ENCODE measurements at places on chromosomes 5 and 9. TPM values are rescaled to one million over a fixed set of nuclear protein-coding genes. Genes with fewer than 3 reads are reported as not detected.

GRCh38 chr5:14343376-14343775 lies 200.2 kb downstream of the TRIO start:
- no peak for DNase-seq

DNA sequence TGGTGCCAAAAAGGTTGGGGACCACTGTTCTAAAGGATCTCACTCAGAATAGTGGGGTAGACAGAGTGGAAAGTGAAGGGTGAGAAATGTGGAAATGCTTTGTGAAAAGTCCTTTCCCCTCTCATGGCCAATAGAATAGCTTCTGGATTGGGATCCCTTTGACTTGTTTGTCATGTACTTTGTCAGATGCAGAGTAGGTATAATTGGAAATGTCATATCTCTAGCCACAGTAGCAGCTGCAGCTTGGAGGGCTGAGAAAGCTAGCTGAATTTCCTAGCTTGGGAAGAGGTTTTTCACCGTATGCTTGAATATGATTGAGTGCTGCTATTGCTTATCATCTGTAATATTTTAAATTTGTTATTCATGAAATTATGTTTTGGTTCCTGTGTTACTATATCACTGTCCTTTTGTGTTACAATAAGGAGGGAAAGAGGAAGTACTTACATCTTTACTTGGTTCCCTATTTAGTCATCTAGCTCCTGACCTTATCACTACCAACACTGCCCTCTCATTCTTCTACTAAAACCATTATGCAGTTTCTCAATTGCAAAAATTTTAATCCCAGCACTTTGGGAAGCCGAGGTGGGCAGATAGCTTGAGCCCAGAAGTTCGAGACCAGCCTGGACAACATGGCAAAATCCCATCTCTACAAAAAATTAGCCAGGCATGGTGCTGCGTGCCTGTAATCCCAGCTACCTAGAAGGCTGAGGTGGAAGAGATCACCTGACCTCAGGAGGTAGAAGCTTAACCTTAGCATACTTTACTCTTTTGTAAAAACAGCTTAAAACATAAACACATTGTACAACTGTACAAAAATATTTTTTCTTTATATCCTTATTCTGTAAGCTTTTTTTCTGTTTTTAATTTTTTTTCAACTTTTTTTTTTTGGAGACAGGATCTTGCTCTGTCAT lies 12.4 kb downstream of the SLC30A5 start:
- no peak for DNase-seq

- DNase-seq = no peak
Measured at GRCh38 chr9:12696931-12697622, 3.9 kb downstream of the TYRP1 start.

DNA sequence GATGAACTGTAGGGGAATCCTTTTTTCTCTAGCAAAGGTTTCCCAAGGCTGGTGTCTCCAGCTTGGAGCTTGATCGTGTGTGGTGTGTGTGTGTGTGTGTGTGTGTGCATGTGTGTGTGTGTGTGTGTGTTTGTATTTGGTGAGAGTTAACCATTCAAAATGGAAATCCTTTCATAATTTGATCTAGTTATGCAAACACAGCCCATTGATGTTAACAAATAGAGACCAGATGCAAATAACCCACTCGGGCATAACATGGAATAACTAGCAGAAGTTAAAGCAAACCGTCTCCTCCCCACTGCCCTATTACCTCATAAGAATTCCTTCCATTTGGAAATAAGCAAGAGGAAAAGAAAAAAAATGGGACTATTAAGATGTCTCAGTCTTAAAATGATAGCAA lies 24.9 kb upstream of the ZSWIM6 start:
- no peak for DNase-seq

- DNase-seq = peak; percentile 37
Measured at GRCh38 chr9:114301798-114302565, 20.9 kb upstream of the ORM1 start.

GRCh38 chr5:42691413-42691937 lies 65.1 kb upstream of the CCDC152 start:
- DNase-seq = no peak

DNA sequence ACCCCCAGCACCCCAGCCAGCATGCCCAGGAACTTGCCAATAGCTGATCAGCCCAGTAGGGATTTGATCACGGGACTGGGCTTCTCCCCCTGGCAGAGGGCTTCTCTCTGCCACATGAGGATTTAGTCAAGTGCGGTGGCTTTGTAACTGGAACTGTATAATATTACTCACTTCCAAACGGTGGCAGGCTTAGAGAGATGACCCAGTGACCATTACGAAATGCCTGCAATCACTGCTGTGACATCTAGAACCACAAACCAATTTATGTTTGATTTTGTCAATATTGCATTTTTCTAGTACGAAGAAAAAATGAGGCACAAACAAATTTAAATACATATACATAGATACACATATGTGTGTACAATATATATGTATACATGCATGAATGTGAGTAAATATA lies 192.1 kb downstream of the ERCC6L2 start:
- no peak for DNase-seq

GRCh38 chr5:156446526-156446925 lies 119.6 kb downstream of the SGCD start:
- DNase-seq = no peak

DNA sequence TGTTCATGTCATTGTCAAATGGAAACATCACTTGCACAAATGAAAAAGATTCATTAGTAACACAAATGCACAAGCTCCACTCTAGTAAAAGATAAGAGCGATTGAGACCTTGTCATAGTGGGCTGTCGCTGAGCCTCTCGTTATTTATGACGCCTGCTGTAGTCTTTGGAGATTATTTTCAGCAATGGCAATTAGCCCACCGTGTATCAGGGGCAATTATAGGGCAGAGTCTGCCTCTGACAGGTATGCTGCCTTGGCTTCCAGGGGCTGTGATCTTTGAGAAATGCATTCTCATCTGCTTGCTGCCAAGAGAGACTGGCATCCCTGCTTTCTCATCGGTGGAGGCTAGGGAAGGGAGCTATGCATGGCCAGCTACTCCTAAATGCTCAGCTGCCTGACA lies 426.8 kb upstream of the CLINT1 start:
- DNase-seq = no peak

DNA sequence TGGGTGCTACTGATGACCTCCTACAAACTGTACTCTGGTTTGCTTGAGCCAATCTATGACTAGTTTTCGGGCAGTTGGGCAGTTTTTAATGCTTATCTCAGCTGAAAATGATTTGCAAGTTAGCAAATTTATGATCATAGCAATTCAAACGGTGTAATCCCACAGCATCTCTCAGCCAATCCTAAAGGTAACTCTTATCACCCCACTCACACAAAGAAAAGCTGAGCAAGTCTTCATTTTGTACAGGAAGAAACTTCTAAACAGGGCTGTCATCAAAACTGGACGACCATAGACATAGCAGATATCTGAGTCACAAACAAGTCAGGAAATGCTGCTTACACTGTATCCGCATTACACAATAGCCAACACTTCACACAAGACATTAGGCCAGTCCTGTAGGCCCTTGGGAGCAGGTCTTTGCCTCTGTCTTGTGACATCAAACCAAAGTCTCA lies 2.6 kb upstream of the ENC1 start:
- no peak for DNase-seq

DNA sequence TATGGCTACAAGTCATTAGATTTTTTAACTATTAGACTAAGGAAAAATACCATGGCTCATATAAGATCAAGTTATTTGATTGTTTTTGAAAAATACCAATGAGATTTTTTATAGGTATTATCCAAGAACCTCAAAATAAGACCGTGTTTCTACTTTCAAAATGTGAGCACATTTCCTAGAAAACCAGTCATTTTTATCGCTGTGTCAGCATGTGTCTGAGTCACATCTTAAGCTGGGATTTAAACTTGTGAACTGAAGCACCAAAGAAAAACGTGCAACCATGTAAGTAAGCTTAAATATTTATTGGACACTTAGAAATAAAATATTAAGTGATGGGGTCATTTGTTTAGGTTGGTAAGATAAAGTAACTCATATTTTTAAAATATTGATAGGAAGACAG lies 1676.0 kb upstream of the NUDT12 start:
- DNase-seq = no peak

GRCh38 chr9:120872791-120873502 lies 4.0 kb downstream of the PHF19 start:
- no peak for DNase-seq

- no peak for DNase-seq
Measured at GRCh38 chr9:19619221-19619620, 169.6 kb downstream of the SLC24A2 start.

DNA sequence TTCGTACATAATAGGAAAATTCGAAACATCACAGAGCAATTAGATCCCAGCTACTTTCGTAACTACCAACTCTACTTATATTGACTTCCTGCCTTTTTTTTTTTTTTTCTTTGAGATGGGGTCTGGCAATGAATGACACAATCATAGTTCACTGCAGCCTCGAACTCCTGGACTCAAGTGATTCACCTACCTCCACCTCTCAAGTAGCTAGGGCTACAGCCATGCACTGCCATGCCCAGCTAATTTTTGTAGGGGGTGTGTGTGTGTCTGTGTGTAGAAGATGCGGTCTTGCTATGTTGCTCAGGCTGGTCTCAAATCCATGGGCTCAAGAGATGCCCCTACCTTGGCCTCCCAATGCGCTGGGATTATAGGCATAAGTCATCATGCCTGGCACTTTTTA lies 5.8 kb upstream of the PAIP2 start:
- no peak for DNase-seq

DNA sequence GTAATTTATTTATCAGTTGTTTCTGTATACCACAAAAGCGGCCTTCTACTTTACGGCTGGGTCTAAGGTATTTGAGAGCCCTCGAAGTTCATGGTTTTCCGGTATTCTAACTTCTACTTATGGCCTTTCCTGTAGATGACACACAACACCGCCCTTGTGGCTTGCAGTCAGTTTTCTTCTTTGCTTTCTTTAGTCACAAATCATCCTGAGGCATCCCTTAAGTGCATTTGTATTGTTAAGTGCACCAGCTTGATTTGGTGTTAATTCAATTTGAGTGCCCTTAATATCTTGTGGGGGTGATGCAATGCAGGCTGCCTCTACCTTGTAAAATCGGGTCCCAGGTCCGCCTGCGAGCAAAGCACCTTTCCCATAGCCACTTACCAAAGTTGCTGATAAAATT lies 511.9 kb downstream of the CCDC171 start:
- no peak for DNase-seq

DNA sequence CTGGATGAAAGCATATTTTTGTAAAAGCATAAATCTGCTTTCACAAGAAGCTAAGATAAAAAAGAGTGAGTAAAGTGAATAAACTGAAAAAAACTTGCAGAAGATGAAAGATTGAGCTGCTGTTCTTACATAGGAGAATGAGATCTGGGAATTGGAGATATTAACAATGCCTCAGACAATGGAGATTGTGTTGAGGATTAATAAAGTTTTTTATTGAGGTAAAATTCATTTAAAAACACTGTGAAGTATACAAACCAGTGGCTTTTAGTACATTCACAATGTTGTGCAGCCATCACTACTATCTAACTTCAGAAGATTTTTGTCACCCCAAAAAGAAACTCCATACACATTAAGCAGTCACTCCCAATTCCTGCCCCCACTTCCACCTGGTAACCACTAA lies 19.7 kb upstream of the UBLCP1 start:
- no peak for DNase-seq

DNA sequence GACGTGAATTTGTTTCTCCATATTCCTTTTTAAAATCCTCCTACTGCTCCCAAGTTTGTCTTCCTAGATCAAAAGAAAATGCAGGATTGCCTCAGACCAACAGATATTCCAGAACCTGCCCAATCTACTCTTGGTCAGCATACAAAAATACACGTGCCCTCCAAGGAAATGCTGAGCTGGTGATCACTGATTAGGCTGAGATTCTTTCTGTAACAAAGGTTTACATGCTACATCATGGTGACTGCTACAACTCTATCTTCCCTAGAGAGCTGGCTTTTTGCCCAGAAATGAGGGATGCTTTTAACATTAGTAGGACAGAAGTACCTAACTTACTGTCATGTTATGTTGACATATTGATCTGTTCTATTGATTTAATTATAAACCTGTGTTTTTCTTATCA lies 35.5 kb downstream of the OR2Y1 start:
- no peak for DNase-seq

GRCh38 chr9:97425973-97426336 lies 14.1 kb downstream of the TDRD7 start:
- no peak for DNase-seq

DNA sequence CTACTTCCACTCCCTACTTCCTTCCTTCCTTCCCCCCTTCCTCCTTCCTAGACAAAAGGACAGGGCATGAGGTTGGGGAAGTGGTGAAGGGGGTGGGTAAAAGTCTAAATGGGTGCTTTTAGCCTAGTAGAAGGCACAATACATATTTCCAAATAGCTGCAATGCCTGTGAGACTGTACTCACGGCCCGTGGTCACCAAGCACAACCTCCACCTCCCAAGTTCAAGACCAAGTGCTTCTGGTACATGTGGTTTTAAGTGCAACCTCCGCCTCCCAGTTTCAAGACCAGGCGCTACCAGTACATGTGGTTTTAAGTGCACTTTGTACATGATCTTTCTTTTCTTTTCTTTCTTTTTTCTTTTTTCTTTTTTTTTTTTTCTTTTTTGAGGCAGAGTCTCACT lies 14.5 kb upstream of the NTNG2 start:
- no peak for DNase-seq

DNA sequence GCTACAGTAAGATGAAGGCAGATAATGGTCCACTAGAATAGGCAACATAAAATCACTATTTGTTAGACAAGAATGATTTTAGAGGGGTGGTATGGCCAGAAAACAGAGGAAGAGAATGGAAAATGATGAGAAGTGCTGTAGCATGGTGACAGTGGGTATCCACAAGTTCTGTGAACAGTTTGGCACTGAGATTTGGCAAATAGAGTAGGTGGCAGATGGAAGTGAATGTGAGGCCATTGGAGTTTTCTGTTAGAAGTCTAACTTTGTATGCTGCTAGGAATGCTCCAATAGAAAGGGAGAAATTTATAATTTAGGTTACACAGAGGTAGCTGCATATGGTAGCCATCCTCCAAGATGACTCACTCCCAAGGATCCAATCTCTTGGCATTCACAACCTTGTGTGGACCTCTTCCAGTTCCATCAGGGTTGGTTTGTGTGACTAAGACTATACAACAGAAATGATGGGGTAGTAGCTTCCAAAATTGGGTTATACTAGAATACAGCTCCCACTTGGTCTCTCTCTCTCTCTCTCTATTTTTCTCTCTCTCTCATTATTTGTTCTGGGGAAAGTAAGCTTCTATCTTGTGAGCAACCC lies 646.9 kb upstream of the ZNF608 start:
- DNase-seq = no peak

DNA sequence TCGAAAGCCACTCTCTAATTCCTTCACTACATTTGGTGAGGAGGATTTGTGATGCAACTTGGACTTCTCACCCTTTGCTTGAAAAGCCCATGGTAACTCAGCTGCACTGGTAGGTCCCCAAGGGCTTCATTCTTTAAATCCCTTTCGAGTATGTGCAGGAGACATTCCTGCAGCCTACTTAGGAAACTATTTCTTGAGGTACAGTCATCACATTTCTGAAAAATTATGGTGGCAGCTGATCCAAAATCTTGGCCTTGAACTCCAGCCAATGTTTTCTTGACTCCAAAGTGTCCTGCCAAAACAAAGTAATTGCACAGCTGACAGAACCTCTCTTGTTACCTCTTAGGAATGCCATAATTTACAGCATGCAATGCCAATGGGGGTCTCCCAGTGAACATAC lies 99.7 kb downstream of the NPR3 start:
- no peak for DNase-seq

GRCh38 chr5:83035373-83036100 lies 41.7 kb downstream of the TMEM167A start:
- no peak for DNase-seq

ZNF366 gene
- 12.2 TPM for total RNA-seq

ZBTB43 gene
- total RNA-seq = 24.9 TPM

MYO10 gene
- 67.0 TPM for total RNA-seq

MEGF10 gene
- total RNA-seq = 0.26 TPM

NMRK1 gene
- 40.4 TPM for total RNA-seq

HRH2 gene
- 8.2 TPM for total RNA-seq

GKAP1 gene
- total RNA-seq = 5.4 TPM

ACER2 gene
- 5.5 TPM for total RNA-seq
